ENCODE measurements at places on chromosomes 12 and 14.
A peak's percentile ranks its signal among the peaks of the same experiment; 100 is the strongest.

DNA sequence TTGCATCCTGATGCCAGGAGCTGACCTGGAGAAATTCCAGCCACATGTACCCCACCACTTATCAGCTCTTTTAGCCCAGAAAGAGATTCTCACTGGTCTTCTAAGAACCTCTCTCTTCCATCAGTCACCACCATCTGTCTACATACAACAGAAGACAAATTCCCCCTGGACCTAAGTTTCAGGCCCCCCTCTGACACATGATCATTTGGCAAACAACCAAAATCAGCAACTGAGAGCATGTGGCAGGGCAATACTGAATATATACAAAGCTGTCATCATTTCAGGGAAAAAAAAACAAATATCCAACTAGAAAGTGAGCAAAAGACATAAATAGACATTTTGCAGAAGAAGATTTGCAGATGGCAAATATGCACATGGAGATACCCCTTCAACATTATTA is 180.2 kb downstream of the FOXN3 start:
- no peak for DNase-seq

- DNase-seq = peak; percentile 3
Measured at GRCh38 chr12:25377469-25378177, 126.9 kb upstream of the KRAS start.

DNA sequence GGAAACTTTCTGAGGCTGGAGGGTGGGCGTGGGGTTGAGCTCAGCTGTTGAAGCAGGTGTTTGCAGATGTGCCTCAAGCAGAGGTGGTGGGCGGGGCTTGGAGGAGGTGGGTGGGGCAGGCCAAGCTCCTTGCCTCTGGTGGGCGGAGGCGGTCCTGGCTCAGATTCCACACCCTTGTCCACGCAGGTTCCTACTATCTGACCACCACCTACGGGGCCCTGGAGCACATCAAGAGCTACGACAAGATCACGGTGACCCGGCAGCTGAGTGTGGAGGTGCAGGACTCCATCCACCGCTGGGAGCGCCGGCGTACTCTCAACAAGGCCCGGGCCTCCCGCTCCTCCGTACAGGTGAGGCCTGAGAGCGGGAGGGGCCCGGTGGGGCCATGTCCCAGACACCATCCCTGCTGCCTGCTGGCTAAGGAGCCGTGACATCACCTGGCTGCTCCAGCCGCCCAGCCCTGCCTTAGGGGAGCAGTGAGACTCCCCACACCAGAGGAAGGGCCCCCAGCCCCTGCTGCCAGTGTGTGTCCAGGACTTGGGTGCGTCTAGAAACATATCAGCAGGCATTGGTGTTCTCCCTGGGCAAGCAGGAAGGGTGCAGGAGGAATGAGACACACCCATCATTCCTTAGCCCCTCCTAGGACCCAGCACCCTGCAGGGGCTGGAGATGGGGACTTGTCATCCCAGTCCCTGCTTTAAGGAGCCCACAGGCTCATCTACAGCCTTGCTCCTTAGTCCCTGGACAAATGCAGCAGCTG is 63.4 kb downstream of the LGMN start:
- no peak for DNase-seq

DNA sequence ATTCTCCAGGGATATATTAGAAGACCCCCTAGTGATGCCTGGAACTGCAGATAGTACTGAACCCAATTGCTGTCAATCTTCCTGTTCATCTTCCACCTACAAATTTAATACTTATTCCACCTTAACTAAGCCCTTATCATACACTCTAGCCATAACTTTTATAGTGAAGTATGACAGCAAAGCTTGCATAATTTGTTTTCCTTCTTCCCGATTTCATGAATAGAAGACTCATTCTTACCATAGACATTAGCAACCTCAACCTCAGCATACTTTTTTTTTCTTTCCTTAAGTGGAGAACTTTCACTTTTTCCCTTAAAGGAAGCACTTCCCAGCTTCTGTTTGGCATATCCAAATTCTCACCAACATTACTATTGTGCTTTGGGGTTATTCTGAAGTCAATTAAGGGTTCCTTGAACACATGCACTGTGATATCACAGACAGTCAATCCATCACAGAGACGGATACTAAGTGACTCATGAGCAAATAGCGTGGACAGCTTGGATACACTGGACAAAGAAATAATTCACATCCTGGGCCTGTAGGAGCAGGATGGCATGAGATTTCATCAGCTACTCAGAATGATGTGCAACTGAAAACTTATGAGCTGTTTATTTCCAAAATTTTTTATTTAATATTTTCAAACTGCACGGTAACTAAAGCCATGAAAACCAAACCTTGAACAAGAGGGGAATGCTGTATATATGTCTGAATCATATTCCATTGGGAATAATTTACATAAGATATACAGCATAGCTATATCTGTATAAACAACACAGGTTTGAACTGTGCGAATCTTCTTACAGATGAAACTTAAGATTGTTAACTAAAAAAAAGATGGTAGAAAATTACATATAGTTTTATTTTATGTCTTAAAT is 63.9 kb downstream of the SYT1 start:
- peak; percentile 79 for DNase-seq

- peak; percentile 81 for DNase-seq
Measured at GRCh38 chr14:78005325-78005724, 164.8 kb upstream of the NRXN3 start.

DNA sequence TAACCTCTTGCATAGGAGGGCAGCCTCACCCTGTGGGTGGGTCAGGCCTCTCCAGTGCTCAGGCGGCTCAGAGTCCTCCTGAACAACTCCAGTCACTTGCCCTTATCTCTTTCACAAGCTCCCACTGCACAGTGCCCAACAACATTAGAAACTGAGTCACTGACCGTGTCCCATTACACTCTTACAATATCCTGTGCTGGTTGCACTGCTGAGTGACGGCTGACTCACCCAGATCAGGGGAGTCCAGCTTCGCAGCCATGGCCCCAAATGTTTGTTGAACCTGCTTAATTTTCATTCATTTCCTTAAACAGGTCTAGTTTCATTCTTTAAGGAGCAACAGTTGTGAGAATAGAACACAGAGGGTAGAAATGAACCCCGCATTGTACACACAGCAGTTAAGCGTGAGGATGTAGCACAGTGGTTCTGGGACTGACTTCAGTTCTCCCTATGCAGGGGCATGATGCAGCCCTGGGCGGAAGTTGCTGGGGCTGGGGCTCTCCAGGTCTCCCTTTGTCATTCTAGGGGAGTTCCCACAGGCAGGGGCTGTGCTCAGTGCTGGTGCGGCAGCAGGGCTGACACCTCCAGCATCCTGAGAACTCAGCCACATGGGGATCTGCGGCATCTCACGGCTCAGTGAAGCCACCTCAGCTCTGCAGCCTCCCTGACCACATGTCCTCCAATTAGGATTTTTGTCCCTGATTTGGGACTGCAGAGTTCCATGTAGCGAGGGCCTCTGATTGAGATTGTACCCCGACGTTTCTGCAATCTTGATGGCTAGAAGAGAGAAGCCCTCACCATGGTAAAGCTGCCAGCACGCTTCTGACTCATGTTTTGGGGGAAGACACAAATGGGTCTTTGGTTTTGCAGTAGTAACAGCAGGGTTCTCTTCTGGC is 16.1 kb downstream of the GPR68 start:
- peak; percentile 71 for DNase-seq

- DNase-seq = no peak
Measured at GRCh38 chr14:22522466-22522957, 66.5 kb downstream of the DAD1 start.

- DNase-seq = peak; percentile 86
Measured at GRCh38 chr12:124754949-124755800, 108.5 kb downstream of the SCARB1 start.

- no peak for DNase-seq
Measured at GRCh38 chr12:2307550-2307949, 254.8 kb downstream of the CACNA1C start.

DNA sequence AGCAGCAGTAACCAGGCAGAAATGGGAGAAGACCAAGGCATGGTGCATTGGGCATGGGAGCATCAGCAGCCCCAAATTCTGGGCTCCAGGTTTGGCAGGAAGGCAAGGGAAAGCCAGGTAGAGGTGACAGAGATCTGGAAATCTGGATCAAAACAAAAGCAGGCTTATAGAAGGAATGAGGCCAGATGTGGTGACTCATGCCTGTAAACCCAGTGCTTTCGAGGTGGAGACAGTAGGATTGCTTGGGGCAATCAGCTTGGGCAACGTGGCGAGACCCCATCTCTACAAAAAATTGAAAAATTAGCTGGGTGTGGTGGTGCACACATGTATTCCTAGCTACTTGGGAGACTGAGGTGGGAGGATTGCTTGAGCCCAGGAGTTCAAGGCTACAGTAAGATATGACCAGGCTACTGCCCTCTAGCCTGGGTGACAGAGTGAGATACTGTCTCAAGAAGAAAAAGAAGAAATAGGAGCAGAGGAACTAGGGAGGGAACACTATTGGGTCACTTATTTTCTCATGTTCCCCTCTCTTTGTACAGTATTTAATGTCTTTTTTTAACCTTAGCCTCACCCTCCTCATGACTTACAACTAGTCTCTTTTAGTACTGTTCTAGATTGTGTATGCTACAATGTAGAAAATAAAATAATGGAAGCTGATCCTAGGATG is 25.1 kb downstream of the SLC4A8 start:
- peak; percentile 4 for DNase-seq

GRCh38 chr12:115313929-115314328 is 630.0 kb upstream of the TBX3 start:
- DNase-seq = peak; percentile 38

DNA sequence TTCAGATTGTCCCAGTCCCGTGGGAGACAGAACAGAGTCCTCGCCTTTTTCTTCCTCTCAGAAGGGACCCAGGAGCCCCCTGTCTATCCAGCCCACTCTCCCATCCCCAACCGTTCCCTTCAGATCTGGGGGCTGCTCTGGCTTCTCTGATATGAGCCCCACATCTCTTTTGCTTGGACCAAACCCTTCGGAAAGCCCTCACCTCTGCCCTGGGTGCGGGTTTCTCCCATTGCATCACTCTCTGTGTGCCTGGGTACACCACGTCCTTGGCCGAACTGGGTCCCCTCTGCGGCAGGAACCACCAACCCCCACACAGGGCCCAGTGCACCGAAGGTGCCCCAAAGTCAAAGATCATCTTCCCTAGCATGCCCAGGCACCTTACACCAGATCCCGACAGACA is 87.8 kb downstream of the DICER1 start:
- no peak for DNase-seq

DNA sequence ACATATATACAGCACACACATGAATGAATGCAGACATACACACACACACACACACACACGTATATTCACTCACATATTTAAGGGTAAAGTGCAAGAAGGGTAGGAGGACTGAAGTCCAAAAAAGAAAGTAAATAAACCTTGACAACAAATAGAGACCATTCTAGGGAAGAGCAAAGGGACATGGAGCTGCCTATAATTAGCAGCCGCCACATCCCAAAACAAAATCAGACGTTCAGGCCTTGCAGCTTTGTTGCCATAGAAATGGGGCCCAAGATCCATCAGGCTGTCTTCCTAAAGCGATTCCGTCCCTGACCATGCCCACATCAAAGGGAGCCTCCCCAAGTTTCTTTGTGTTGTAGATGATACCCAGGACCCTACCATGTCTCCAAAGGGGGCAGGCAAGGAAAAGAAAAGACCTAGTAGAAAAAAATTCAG is 703.5 kb upstream of the TBX3 start:
- DNase-seq = no peak

- peak; percentile 45 for DNase-seq
Measured at GRCh38 chr12:123363740-123364531, 711 bp downstream of the SBNO1 start.
